ENCODE measurements at places on chromosomes 12 and 14.

DNA sequence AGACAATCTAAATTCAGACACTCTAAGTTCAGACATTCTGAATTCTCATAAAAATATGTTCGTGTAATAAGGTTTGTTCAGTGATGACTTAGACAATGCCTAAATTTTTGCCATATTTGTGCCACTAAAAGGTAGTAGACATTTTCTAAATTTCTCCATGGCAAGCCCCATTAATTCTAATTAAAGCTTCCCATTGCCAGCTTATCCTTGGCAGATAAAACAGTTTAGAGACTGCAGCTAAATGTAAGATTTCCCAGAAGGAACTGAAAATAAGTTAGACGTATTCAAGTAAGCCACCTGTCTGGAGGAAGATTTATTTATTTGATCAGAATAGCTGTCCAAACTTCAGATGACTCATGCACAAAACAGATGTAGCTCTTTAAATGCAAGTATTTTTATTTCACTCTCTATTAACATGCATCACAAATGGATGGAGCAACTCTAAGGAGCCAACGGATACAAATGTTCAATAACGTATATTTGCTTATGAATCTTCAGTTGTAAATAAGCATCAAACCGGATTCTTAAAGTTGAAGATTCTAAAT is 130.4 kb downstream of the SLC2A13 start:
- no peak for DNase-seq

DNA sequence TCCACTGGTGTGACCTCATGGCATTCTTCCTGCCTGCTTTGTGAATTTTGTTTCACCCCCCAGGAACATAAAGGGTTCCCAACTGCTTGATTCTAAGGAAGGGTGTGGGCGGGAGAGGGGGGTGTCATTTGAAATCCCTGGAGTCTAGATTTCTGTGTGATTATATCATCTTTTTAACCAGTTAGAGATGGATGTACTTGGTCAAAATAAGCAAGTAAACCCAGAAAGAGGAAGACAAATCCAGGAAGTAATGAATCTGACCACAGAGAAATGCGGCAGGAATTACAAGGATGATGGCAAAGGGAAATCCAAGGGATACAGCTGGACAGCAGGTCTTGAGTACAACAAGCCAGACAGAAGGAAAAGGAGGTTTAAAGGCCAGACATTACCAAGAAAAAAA is 38.9 kb downstream of the DMAC2L start:
- no peak for DNase-seq

GRCh38 chr12:31750747-31751039 is 21.9 kb upstream of the AMN1 start:
- DNase-seq, result no peak

- peak; percentile 33 for DNase-seq
Observed at GRCh38 chr12:1634590-1635191, 5.7 kb downstream of the WNT5B start.

GRCh38 chr14:77507762-77508161 is 9.1 kb upstream of the ISM2 start:
- no peak for DNase-seq

DNA sequence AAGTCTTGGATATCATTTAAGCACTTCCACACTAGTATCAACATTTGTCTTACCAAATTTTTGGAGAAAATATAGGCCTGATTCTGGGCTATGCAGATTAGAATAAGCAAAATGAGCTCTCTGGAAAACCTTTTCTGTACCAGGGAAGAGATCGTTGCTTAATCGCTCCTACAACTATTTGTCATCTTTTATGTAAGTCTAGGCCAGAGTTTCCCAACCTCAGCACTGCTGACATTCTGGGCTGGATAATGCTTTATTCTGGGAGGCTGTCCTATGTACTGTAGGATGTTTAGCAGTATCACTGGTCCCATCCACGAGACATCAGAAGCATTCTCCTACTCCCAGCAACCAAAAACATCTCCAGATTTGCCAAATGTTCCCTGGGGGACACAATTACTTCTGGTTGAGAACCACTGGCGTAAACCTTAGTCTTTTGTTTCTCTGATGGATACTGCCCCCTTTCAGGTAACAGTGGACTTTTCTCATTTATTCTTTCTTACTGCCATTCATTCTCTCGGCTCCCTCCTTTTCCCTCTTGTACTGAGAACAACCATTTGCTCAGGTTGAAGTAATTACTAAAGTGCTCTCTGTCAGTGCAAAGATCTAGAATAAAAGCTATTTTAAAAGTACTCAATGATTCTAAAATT is 316.9 kb upstream of the E2F7 start:
- no peak for DNase-seq

DNA sequence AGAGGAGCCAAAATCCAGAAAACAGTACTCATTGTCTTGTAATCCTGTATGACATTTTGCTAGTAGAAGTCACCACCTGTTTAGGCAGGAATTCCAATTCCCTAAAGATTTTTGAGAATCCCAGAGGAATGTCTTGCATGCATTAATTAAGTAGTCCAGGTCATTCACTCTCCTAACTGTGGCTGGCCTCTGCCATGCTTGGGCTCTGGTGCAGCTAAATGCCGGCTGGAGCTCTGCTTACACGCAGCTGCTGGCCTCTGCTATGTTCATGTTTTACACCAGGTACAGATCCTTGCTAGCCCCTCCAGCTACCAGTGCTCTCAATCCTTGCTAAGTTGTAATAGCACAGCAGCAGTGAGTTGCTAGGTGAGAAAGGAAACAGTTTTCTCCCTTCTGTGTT is 16.3 kb upstream of the HIF1A start:
- DNase-seq, result no peak

- no peak for DNase-seq
Observed at GRCh38 chr12:131941116-131941986, 8.4 kb upstream of the EP400 start.

- DNase-seq, result no peak
Observed at GRCh38 chr12:110224379-110225304, 56.4 kb upstream of the ATP2A2 start.

DNA sequence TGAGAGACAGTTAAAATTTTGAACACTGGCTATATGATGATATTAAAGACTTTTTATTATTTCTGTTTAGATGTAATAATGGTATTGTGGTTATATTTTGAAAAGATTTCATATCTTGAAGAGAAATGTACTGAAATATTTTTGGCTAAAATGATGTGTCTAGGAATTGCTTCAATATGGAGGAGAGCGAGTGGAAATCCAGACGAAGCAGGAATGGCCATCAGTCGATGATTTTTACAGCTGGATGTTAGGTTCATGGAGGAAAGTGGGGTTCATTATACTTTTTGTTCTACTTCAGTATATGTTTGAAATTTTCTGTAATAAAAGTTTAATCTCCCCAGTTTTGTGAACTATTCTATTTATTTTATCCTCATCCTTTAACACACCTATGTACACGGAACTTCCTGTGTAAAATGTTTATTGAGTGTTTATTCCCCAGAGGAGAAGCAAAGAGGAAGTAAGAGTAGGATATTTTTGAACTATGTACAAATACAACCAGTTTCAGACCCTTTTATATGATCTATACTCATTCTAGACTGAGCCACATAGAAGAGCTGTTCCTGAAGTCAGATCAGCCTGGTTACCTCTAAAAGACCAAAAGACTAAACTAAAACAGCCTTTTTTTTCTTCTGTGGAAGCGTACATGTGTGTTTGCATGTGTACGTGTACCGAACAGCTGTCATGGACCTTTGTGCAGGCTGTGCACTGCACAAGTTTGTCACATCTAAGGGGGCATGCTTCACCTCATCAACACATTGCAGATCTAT is 211.0 kb upstream of the NUDT4 start:
- DNase-seq, result no peak

- no peak for DNase-seq
Observed at GRCh38 chr14:35965400-35965799, 139.3 kb downstream of the BRMS1L start.

DNA sequence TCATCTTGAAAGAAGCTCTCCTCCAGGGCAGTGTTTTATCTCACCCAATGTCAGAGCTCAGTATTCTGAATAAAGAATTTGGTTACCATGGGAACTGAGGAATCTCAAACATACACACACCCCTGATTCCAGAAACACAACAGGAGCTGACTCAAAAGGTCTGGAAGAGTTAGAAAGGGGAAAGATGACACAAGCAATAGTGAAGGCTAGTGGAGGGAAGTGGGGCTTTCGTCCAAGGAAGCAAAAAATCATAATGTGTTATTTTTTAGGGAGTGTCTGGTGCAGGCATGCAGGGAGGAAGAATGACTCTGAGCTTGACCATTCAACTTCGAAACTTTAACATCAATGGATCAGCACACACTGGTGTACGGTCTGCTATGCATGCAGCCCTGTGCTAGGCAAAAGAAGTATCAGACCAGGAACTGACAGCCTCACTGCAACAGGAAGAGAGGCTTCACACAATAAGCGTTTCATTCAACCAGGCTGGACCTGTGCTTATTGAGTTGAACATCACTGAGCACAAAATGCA is 20.3 kb downstream of the HEBP1 start:
- DNase-seq, result no peak

- no peak for DNase-seq
Observed at GRCh38 chr12:68871921-68872320, 61.0 kb downstream of the CPM start.

- DNase-seq, result no peak
Observed at GRCh38 chr14:69132513-69133181, 20.3 kb downstream of the DCAF5 start.

DNA sequence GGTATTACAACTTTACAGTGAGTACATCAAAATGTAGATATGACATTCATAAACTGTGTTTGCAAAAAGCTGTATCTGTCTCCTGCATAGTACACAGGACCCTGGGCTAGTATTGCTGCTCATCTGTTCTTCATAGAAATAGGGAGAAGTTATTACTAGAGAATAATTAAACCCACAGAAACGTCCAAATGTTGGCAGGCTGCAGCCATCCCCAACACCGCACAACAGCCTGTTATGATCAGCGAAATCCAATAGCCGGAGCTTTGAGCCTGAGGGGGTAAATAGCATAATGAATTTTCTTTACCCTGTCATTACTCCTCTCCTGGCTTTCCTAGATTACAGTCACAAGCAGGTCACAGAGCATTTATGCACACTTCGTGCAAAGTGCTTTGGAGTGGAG is 178.0 kb downstream of the DACT1 start:
- DNase-seq, result no peak

DNA sequence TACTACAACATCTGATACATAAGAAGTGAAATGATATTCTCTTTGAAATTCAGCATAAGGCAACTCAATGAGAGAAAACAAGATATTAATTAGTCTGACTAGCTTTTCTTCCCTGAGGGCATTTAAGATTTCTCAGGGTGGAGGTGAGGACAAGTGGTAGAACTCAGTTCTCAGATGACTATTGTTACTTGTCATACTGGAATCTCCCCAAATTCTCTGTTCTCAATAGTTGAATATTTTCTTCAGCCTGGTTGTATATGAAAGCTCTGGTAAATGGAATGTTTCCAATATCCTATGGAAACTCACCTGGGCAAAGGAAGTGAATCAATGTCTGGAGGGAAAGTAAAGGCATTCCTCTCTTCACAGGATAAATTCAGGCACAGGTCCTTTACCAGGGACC is 18.2 kb upstream of the ITGA5 start:
- no peak for DNase-seq

DNA sequence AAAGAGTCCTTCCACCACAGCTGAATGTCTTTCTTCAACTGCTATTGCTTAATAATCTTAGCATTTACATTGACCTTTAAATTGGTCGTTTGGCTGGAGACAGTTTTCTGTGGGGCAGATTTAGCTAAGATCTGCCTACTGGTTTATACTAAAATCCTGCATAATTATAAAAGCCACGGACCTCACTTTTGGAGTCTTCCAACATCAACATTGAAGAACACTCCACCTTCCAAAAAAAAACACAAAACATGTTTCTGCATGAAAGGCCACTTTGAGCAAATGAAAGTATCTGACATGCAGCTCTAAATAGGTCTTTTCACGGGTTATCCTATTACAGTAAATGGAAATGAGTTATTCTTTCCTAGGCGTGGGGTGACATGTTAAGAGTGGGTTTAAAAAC is 57.0 kb upstream of the KRR1 start:
- DNase-seq, result no peak

GRCh38 chr12:78037707-78038106 is 207.0 kb downstream of the NAV3 start:
- no peak for DNase-seq

- no peak for DNase-seq
Observed at GRCh38 chr12:48972213-48972951, 847 bp upstream of the WNT10B start.

DNA sequence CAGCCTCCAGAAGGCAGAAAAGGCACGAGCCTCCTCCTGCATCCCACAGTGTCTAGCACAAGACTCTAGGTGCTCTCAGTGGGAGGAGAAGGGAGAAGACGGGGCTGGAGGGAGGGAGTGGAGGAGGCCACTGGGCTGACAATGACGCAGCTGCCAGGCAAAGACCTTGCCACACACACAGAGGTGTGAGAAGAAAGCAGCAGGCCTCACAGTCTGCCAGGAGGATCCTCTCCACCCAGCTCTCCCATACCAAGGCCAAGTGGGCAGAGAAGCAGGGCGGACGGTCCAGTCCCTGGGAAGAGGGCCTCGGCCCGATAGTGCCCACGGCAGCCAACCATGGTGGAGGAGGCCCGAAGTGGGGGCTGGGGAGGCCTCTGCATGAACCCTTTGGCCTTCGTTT is 78.9 kb downstream of the NCOR2 start:
- no peak for DNase-seq

DNA sequence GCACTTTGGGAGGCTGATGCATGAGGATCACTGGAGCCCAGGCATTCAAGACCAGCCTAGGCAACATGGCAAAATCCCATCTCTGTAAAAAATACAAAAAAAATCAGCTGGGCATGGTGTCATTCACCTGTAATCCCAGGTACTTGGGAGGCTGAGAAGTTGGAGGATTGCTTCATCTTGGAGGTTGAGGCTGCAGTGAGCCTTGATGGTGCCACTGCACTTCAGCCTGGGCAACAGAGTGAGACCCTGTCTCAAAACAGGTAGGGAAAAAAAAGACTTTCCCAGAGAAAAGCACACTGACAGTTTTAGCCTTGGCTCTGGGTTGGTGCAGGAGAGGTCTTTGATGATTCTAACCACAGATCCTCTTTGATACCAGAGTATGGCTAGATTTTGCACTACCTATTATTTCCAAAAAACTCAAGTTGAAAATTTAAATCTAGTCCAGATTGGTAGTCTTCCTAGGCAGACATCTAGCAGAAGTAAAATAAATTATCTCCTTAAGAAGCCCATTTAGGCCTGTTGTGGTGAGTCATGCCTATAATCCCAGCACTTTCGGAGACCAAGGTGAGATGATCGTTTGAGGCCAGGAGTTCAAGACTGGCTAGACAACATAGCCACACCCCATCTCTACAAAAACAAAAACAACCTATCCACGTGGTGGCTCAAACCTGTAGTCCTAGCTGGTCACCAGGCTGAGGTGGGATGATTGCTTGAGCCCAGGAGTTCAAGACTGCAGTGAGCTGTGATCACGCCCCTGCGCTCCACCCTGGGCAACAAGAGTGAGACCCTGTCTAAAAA is 18.6 kb downstream of the LARP4 start:
- DNase-seq, result no peak

- DNase-seq, result no peak
Observed at GRCh38 chr14:65033181-65033580, 46.5 kb downstream of the FNTB start.

GRCh38 chr14:35958499-35958898 is 132.4 kb downstream of the BRMS1L start:
- no peak for DNase-seq

- DNase-seq, result no peak
Observed at GRCh38 chr14:39939023-39939422, 506.8 kb upstream of the FBXO33 start.

Data from stimulated activated CD8-positive, alpha-beta memory T cell treated with anti-CD3 and anti-CD28 coated beads, Interleukin-7, amount 100 ng/mL, for 24 hours (primary cell).